Kidney (tissue), 22 donors: ENCODE measurements at places on chromosomes 7 and 10.

- no peak for DNase-seq
These were observed 118.6 kb downstream of the SRPK2 start for GRCh38 chr7:105270117-105270516.

DNA sequence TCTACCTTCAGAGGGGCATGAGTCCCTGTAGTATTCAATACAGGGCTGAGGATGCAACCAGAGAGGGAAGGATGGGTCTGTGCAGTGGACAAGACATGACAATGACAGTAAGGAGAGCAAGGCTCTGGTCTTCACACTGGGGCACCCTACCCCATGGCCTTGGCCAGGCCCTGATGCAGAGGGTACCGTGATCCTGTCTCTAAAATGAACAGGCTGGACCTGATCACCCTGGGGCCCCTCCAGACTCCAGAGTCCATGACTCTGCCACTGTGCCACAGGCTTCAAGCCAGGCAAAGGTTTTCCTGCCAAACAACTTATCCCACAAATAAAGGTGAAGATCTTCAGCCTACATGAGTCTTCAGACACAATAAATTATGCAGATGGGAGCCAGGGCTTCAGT lies 4.9 kb downstream of the MAT1A start:
- no peak for DNase-seq

- no peak for DNase-seq
These were observed 81.6 kb upstream of the MYO3A start for GRCh38 chr10:25852364-25852941.

DNA sequence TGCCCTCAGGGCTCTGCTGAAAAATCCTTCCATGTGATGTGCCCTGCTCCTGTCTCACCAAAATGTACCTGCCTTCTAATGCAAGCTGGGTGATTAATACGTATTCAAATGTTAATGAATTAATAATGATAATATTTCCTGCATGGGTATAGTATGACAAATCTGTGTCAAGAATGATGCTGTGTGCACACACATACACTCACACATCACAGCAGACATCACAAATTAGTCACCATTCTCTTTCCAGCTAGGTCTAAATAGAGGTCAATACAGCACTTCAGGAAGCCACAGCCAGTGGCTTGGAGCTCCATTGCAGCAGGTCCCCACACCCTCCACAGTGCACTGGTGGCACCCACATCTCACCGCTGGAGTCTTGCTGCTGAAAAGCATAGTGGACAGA lies 681.2 kb upstream of the NRP1 start:
- DNase-seq = no peak

DNA sequence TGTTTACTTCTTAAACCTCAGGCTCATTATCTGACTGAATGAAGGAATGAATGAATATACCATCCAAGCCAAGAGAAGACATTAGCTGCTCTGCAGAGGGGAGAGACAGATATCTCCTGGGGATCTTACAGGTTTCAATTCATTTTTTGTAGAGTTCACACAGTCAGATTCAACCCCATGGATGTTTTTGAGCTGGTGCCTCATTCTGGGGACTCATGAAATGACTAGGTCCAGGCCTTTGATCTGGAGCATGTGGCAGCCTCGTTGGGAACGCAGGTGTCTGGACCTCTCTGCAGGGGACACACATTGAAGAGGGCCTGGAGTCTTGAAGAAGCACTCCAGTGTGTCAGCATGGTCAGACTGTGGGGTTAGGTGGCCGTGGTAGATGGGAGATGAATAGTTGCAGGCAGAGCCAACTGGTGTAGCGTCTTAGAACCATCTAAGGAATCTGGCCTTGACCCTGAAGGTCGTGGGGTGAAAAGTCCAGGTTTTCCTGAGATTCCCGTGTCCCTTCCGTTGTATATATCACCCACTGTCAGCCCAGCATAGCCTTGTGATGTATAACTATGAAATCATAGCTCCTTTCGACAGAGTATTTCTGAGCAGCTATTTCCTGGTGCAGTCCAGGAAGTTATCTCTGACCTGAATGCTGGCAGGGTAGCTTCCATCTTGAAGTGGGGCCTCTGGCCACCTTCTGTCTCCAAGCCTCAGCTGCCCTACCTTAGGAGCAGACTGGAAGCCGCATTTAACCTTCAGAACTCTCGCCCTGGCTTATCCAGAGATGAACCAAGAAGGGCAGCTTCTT lies 22.3 kb downstream of the BTBD16 start:
- no peak for DNase-seq

GRCh38 chr7:99497766-99498545 lies 2.1 kb downstream of the ZNF394 start:
- DNase-seq = no peak

DNA sequence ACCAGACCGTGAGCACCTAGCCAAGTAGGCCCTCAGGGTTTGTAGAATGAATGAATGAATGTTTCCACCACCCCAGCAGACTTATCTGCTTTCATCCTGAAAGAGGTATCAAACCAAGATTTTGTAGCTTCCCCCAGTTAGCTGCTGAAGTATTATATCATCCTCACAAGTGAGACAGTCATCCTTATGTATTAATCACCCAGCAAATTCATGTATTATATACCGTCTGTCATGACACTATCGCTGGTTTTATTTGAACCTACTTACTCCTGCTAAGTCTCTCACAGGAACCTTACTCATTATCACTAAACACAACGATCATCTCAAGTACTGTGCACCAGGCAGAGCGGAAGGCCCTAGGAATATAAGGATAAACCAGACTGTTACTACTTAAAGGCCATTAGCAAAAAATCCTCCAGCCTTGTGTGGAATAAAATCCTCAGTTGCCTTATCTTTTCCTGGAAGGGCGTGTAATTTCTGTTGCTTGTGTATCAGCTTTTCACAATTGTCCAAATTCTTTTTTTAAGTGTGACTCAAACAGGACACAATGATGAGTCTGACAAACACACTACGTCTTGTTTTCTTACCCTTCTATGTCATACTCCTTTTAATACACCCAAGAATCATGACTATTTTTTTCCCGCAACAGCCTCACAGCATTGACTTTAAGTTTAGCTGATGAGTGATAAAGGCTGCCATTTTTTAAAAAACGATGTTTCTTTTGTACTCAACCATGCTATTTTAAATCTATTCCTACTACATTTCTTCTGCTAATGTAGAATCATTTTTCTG lies 176.1 kb upstream of the KLF14 start:
- no peak for DNase-seq

DNA sequence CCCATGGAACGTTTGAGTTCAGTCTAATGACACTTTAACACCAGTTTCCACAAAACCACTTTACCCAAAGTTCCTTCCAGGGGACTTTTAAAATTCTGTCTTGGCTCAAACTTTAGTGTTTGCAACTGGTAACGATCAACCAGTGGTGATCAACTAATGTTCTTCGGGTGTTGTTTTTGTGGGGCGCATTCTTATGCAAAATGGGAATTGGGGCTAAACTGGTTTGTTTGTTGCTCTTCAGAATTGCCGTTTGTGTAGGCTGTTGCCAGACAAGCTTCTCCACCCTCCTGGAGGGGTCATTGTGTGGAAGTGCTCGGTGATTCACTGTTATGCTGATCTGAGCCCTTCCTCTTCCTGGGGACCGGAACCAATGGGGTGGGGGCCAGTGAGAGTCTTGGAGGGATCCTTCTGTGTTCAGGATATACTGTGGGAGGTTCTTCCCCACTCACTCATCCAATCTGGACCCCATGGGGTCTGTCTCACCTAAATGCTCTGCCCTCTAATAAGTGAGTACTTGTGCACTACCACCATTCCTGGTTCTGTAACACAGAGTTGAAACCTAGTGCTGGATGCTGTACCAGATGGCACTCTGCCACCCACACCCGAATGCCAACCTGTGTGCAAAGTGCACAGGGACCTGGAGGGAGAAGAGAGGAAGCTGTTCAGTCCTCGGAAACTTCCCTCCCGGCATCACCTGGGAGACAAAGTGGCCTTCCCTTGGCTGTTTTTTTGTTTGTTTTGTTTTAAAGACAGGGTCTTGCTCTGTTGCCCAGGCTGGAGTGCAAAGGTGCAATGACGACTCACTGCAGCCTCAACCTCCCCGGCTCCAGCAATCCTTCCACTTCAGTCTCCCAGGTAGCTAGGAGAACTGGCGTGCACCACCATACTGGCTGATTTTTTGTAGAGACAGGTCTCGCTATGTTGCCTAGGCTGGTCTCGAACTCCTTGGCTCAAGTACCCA lies 2.1 kb downstream of the NFE2L3 start:
- no peak for DNase-seq

GRCh38 chr7:3969286-3969685 lies 668.2 kb downstream of the SDK1 start:
- no peak for DNase-seq
